ENCODE measurements at places on chromosomes 2 and 18.

GRCh38 chr2:127953128-127953718 lies 67.5 kb upstream of the AMMECR1L start:
- peak; percentile 21 for DNase-seq

- peak; percentile 23 for DNase-seq
Observed at GRCh38 chr2:104938231-104938941, 84.5 kb downstream of the POU3F3 start.

- DNase-seq: no peak
Observed at GRCh38 chr18:80213182-80213581, 34.1 kb downstream of the PARD6G start.

DNA sequence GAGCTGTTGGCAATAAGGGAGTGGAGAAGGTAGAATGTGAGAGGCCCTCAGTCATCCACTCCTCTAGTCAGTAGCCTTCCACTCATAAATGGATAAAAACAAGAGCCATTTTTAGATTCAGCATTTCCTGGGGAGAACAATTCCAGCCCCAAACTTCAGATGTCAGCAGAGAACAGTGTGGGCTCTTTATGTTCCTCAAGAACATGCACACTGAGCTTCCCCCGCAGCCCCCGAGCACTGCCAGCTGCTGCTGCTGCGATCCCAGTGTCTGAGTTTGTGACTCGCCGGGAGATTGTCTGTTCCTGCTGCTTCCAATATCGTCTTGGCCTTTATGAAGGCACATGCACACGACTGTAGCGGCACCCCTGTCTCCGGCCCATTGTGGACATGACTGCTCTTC lies 143.7 kb upstream of the CTNNA2 start:
- DNase-seq: no peak

DNA sequence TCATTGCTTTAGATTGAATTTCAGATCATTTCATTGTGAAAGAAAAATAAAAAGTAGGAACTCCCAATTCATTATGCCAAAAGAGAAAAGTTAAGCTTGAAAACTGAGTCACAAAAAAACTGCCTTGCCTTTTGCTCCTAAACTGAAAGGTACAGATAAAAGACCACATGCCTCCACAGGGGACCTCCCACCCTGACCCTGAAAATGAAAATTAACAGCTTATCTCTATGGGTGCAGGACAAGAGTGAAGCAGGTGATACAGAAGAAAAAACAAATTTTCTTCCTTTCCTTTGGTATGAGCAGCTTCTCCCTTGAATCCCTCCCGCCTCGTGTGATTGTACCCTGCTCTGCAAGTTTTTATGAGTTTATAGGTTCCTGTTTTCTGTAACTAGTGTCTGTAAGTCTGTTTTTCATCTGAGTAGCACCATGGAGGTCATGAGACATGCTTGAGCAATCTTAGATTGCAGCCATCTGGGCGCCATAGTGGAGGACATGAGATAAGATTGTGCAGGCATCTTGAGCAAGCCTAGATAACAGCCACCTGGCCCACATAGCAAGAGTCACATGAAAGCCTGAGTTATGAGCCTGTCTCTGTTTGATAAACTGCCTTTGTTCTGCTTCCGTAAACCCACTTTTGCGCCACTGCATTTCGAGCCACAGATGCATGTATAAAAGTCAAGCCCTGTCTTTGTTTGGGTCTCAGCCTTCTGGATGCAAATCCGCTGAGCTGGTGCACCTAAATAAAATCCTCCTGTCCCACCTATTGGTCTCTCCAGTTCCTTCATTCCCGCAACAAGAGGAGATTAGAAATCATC lies 56.2 kb upstream of the DYNC1I2 start:
- no peak for DNase-seq

DNA sequence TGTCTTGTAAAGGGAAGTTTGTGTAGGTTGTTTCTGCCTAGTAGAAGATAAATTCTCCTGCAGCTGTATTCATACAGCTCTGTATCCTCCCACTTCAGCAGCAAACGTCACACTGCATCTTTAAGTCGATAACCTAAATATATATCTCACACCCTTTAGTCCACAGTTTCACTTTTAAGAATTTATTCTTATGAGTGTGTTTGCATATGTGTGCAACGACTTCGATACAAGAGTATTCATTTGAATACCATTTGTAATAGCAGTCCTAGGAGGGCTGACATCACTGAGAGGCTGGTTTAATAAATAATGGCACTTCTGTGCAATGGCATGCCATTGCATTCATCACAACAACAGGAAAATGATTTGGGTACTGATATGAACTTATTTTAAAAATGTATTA lies 63.8 kb upstream of the MSH6 start:
- no peak for DNase-seq

- no peak for DNase-seq
Observed at GRCh38 chr2:73091164-73091563, 19.7 kb upstream of the SFXN5 start.

DNA sequence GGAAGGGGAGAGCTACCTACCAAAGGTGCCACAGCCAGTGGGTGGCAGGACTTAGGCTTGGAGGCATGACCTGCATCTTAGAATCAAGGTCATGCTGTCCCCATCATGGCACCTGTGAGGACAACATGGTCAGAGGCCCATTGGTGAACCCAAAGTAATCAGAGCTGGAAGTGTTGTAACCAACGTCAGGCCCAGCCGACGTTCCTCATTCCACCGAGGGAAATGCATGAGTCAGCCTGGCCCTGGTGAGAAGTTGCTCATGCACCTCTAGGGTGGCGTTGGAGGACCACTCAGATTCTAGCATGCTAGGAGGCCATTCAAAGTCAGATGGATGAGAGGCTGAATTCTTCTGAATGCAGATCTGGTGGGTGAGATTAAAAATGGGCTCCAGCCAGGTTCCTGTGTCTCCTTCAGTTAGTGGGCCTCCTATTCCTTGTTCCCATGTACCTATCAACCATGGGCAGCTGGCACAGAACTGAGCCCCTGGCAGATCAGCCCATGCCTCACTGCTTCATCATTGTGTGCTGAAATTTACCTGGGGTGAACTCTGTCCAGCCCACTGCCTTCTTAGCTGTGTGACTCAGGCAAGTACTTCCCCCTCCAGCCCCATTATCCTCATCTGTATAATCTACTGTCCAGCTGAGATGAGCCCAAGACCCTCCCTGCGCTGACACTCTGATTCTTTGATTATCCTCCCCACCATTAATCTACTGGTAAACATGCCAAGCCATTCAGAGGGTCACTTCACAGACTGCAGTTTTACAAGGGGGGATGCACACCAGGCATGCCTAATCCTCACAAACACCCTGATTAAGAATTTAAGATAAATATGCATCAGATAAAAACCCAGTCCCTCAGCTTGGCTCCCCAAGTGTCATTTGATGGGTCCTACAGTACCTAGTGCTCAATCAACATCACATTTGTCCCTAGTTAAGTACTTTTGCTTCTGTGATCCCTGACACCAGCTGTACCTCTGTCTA lies 14.0 kb downstream of the SLC14A2 start:
- DNase-seq: no peak

- no peak for DNase-seq
Observed at GRCh38 chr2:27903649-27904404, 13.3 kb downstream of the BABAM2 start.

DNA sequence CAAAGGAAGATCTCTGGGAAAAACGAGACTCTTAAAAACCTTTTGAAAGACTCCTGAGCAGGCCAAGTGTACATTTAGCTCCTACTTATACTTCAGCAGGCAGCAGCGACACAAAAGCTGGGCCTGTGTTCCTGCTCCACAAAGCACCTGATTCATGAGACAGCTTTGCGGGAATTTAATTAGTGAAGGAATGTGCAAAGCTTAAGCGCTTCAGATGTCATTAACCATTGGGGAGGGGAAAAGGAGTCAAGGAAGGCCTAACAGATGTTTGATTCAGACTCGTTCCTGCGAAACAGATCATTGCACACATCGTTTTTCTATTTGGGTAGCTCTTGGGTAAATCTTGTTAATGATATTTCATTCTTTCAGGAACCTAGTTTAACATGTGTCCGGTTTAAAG lies 125.9 kb downstream of the MAIP1 start:
- DNase-seq: no peak

DNA sequence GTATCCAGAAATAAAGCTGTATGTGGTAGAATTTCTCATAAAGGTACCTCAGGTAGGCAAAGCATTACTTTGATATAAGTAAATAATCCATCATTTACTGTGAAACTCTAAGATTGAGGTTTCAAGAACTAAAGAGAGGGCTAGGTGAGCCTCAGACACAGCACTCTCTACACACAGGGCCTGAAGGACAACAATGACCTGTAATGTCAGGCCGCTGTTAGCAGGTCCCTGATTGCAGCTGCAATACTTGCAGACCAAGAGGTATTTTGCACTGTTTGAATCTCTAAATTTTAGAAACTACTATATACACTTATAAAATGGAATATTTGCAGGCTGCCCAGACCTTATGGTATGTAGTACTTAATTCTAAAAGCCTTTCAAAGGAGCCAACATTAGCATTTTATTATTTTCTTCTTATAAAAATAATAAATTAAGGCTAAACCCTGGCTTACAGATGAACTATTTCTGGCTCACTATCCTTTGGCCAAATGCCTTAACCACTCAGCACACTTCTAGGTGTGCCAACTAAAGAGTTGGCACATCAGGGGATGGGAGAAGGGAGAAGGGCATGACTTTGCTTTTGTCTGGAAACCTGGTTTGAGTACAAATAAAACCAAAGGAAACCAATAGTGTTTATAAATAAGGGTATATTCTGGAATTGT lies 66.7 kb upstream of the SLC39A10 start:
- no peak for DNase-seq

DNA sequence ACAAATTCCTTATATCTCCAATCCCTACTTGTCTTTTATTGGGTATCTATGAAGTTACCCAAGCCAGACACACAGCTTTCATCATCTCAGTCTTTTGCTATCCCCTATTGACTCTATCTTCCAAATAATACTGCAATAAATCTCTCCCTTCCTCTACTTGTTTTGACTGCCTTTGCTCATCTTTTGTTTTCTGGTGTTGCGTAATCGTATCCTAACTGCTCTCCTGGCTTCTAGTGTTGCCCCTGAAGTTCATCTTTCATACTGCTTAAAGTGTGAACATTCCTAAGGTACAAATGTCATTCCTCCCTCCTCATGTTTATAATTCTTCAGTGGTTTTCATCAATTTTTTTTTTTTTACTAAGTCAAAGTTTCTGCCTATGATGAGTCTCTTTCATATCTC lies 491.3 kb upstream of the DCC start:
- no peak for DNase-seq

DNA sequence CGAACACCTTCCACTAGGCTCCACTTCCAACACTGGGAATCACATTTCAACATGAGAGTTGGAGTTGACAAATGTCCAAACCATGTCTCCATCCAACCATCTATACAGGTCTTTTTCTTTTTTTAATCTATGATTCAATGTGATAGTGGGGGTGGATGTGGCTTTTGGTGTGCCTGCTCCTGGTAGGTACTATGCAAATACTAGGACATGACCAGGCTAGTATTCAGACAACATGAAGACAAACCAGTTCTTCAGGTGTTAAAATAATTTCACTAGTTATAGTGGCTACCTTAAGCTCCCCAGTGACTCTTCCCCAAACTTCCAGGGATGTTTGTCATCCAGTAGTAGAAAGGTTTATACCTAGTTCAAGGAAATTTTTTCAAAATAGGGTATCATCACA lies 387.5 kb downstream of the CDH2 start:
- DNase-seq: no peak

DNA sequence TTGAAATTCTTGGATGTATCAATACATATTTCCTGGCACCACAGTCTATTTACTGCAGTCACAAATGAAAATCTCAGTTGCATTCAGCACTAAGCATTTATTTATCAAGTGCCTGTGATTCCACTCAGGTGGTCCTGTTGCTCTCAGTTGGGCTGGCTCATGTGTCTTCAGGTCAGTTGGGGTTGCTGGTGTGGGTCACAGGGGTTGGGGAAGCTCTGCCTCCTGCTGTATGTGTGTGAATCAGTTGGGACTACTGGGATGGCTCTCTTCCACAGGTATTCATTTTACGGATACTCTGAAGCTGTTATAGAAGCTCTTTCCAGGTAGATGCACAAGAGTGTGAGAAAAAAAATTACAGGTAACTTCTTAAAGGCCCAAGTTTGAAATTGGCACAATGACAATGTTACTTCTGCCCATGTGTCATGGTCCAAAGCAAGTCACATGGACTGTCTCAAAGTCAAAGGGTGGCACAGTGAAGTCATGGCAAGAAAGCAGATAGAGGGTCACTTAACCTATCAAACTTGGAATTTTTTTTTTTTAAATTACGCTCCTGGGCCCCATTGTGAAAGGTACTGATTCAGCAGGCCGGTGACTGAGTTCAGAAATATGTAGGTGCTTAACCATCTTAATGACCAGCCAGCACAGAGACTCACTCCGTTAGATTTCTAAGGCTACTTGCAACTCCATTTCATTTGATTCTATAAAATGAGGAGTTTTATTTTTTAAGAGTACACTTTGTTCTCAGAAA lies 249.2 kb upstream of the GCFC2 start:
- DNase-seq: no peak

DNA sequence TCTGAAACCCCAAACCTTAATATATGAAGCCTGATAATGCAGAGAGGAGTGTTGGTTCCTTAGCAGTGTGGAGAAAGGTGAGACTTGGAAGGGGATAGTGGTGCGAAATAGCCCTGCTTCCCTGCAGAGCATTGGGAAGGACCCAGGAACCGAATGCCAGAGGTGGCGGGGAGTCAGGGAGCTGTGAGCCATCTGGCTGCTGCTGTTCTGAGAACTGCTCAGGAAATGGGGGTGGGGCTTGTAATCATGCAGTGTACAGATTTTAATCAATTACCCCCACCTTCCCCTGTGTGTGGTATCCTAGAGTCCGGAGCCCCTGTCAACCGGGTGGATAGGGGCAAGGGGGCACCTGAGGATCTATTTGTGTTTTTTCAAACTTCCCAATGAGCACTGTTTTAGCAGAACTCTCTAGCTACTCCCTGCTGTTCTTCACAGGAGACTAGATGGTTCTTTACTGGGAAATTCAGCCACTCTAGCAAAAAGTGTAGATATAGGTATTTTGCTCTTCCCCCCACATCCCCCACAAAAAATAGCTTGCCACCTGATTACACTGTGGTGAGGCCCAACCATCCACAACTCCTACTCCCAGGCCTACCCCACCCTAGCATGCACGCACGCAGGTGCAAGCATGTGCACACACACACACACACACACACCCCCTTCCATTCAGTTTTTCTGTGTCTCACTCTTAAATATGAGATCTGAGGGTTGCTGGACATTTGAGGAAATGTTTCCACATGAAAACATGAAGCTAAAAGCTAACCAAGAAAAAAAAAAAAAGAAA lies 30.1 kb upstream of the MBOAT2 start:
- no peak for DNase-seq

DNA sequence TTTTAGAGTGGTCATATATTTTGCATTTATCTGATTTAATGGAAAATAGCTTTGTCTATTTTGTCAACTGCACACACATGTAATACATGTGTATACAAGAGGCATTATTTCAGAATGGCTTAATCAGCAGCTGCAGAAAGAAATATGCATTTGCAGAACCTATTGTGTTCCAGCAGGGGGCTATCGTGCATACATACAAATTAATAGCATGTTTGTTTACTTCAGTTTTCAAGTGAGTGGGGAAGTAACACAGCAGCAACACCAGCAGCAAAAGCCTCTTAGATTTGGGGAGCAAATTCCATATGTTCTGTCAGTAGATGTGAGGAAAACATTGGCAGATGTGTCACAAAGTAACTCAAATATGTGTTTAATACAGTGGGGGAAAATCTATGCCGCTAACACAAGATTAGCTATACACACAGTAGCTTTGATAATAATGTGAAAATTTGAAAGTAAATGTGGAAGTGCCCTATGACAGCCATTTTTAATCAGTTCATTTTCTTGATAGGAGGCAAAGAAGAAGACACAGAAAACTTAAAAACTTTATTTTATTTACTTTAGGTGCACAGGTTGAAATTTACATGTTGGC lies 218.1 kb downstream of the WDR7 start:
- DNase-seq: no peak
